Esophagus squamous epithelium (tissue), 5 donors: ENCODE measurements at places on chromosomes 7 and 10. TPM values are rescaled to one million over a fixed set of nuclear protein-coding genes. Genes with fewer than 3 reads are reported as not detected.

- no peak for DNase-seq
Measured at GRCh38 chr10:9211228-9211627, 1156.7 kb downstream of the GATA3 start.

GRCh38 chr10:88472540-88472939, 110.6 kb downstream of the RNLS start:
- no peak for DNase-seq

NCF1 gene
- total RNA-seq, result 5.4 TPM

DNA sequence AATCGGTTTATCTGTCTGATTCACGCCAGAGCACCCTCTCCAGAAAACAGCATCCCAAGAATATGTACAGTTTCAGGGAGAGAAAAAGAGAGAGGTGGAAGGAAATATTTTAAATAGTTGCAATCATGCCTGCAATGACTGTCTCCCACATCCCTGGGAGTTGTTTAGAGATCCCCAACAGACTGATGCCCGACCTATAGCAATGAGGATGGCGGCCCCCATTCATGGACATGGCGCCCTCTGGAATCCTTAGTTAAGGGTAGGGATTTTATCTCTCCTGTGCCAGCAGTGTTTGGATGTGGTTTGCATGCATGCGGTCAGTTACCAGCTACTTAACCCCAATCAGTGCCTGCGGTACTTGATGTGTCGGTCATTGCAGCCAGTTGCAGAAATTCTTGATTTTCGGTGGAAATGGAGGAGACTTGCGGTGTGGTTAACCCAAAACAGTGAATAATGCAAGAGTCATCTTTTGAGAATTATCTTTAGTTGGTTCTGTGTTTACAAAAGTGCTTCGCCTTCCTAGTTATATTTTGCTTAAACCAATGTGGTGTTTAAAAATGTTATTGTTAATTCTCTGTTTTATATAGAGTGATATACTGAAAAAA, 186.0 kb upstream of the TCF7L2 start:
- no peak for DNase-seq

HOXA7 gene
- 0.23 TPM for total RNA-seq

DNA sequence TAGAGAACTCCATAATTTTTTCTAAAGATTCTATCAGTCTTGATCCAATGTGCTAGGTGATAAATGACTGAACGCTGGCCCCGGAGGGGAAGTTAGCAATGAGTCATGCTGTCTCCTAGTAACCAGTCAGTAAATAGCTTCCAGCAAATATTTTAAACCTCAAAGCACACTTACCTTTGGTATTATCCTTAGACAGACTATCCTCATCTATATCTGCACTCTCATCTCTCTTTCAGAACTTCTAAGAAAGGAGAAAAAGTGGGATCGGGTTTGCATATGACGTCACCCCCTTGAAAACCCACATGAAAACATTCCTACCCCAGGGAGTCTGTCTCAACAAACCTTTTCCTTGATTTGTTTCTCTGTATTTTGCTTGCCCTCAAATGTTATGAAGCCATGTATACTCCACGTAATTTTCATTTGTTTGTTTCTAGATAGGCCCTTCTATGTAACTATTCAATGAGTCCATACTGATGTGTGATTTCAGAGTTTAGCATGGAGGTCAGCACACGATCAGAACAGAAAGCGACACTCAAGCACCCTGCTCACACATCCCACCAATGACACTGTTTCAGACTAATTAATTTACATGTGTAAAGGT, 174.9 kb upstream of the NRP1 start:
- no peak for DNase-seq

GRCh38 chr7:146345251-146345650, 228.7 kb downstream of the CNTNAP2 start:
- DNase-seq, result no peak

DNA sequence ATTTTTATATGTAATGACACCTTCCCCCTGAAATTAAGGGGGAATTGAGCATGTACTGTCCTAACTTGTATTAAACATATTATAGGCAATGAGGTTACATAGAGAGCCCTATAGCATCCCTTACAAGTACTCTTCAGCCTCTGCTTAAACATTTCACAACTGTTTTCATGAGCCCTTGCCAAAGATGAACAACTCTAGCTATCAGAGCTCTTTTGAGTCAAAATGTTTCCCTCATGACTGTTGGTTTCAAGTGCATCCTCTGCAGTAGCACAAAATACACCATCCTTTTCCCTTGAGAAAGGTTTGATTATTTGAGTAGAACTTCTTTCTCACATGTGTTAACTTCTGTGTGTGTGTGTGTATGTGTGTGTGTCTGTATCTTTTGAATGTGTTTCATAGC, 1157.6 kb upstream of the CELF2 start:
- no peak for DNase-seq

- DNase-seq, result no peak
Measured at GRCh38 chr7:43105521-43106120, 6.8 kb upstream of the HECW1 start.

- DNase-seq, result no peak
Measured at GRCh38 chr7:155764438-155764793, 47.8 kb downstream of the SHH start.

- DNase-seq, result no peak
Measured at GRCh38 chr7:133428876-133429275, 176.0 kb downstream of the EXOC4 start.

- no peak for DNase-seq
Measured at GRCh38 chr7:14218338-14218737, 228.9 kb upstream of the ETV1 start.

DNA sequence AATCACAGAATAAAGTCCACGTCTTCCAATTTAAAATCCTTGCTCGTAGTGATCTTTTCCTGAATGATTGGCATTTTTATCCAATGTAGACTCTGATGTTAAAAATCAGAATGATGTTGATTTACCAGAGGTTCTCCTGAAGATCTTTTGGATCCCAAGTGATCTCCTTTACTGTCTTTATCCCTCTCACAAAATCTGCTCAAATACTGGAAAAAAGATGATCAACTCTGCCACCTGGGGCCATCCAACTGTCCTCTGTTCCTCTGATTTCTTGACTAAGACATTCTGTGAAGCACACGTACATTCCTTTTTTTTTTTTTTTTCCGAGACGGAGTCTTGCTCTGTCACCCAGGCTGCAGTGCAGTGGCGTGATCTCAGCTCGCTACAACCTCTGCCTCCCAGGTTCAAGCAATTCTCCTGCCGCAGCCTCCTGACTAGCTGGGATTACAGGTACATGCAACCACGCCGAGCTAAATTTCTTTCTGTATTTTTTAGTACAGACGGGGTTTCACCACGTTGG, 18.0 kb upstream of the ADRB1 start:
- no peak for DNase-seq

- DNase-seq, result no peak
Measured at GRCh38 chr7:31146030-31146429, 93.9 kb downstream of the ADCYAP1R1 start.
